Foreskin keratinocyte (primary cell): ENCODE measurements at places on chromosomes 7 and 10. TPM values are rescaled to one million over a fixed set of nuclear protein-coding genes. Genes with fewer than 3 reads are reported as not detected.

The PDE6C gene
- total RNA-seq, result not detected in 2 replicates

The LHFPL3 gene
- not detected in 2 replicates for total RNA-seq

The OR6V1 gene
- not detected in 2 replicates for total RNA-seq

The CTTNBP2 gene
- total RNA-seq, result 0.14 and 0.75 TPM in 2 replicates

The DNA2 gene
- total RNA-seq, result 10.6 and 14.7 TPM in 2 replicates

The ENTPD1 gene
- not detected in 2 replicates for total RNA-seq
